ENCODE measurements at places on chromosomes 12 and 14. TPM values are rescaled to one million over a fixed set of nuclear protein-coding genes. Genes with fewer than 3 reads are reported as not detected.

Gene SPATA7
- total RNA-seq, result 12.6 TPM

Gene COX8C
- total RNA-seq, result not detected

Gene TMPRSS12
- total RNA-seq, result not detected

Gene SERPINA3
- total RNA-seq, result not detected

Gene SIX4
- 61.6 TPM for total RNA-seq

Gene SERPINA5
- not detected for total RNA-seq

Gene LRIG3
- total RNA-seq, result not detected

Gene PARPBP
- 13.7 TPM for total RNA-seq

Gene ZFHX2
- total RNA-seq, result 0.32 TPM

Gene MYH7
- not detected for total RNA-seq

Gene TAS2R7
- total RNA-seq, result not detected

DNA sequence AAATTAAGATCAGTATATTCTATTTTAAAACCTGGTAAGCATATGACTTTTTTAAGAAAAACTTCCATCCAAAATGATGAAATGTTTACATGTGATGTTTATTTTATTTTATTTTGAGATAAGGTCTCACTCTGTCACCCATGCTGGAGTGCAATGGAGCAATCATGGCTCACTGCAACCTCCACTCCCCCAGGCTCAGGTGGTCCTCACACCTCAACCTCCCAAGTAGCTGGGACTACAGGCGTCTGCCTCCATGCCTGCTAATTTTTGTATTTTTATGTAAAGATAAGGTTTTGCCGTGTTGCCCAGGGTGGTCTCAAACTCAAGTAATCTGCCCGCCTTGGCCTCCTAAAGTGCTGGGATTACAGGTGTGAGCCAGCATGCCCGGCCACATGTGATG is 141.8 kb downstream of the ZFP36L1 start:
- H3K27ac ChIP-seq, result no peak overlapping the region
- no peak overlapping the region for H3K4me3 ChIP-seq
- DNase-seq, result no peak
- no peaks in the 10 kb centered on the region for H3K36me3 ChIP-seq
- H3K27me3 ChIP-seq, result no peaks in the 10 kb centered on the region

DNA sequence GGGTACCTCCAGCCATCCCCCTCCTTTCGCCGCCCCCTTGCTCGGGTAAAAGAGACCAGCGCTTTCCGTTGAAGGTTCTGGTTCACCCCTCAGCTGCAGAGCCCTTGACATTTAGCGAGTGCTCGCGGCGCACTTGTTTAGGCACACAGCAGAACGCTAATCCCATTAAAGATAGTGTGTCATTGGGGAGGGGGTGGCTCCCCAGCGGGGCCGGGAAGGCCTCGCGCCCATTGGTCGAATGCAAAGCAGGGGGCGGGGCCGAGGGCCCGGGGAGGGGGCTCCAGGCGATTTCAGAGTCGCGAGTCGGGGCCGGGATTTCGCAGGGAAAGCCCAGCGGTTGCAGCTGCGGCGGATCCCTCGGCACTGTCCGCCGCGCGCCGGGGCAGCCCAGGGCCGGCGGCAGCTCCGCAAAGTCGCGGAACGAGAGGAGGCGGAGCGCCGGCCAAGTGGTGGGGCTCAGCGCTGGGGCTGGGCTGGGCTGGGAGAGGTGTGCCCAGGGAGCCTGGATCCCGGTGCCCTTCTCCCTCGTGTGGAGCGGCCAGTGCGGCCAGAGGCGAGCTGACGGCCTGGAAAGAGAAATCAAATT is 122.9 kb downstream of the TSPAN9 start:
- no peaks in the 10 kb centered on the region for H3K4me1 ChIP-seq
- DNase-seq, result no peak
- H3K27me3 ChIP-seq, result no peaks in the 10 kb centered on the region

DNA sequence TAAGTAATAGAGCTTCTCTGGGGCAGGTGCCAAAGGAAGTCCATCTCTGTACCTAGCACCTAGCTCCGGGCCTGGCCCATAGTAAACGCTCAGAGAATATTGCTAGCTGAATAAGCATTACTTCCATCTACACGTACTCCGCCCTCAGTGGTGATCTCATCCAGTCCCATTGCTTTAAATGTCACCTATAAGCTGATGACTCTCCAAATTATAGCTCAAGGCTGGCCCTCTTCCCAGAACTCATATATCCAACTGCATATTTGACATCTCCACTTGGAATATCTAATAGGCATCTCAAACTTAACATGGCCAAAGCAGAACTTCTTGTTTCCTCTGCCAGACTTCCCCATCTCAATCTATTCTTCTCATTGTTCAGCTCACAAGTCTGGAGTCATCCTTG is 6.9 kb upstream of the DYNLL1 start:
- H3K27ac ChIP-seq, result no peak overlapping the region
- no peaks in the 10 kb centered on the region for H3K36me3 ChIP-seq
- H3K27me3 ChIP-seq, result no peaks in the 10 kb centered on the region
- no peak for DNase-seq
- H3K4me3 ChIP-seq, result no peak overlapping the region

DNA sequence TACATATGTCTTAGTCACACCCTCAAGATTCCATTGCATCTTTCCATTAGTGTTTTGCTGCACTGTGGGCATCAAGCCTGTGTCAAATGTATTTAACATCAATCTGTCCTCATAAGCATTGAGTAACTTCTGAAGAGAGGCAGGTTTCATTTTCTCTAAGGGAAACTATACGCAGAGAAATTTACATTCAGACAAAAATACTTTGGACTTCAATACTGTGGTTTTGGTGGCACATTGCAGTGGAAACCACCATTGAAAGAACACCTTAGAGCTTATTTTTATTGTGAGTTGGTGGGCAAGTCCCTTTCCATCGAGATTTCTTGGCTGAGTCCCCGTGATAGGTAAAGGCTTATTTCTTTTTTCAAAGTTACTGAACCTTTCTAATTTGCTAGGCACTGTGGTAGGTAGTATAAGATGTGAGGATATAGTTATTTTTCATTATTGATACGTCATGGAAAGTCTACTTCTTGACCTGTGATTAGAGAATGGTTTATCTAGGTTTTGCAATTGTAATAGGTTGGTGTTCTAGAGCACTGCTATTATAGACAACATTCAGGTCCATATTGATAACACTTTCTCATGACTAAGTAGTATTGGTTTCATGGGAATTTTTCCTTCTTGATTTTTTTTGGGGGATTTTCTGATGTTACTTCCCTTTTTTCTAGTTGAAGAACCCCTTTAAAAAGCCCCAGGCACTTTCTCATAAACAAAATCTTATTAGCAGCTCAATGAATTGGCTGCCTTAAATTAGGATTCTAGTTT is 81.9 kb downstream of the CFAP54 start:
- H3K4me1 ChIP-seq, result no peaks in the 10 kb centered on the region
- H3K4me3 ChIP-seq, result no peak overlapping the region
- no peaks in the 10 kb centered on the region for H3K36me3 ChIP-seq
- DNase-seq, result no peak
- no peaks in the 10 kb centered on the region for H3K27me3 ChIP-seq

DNA sequence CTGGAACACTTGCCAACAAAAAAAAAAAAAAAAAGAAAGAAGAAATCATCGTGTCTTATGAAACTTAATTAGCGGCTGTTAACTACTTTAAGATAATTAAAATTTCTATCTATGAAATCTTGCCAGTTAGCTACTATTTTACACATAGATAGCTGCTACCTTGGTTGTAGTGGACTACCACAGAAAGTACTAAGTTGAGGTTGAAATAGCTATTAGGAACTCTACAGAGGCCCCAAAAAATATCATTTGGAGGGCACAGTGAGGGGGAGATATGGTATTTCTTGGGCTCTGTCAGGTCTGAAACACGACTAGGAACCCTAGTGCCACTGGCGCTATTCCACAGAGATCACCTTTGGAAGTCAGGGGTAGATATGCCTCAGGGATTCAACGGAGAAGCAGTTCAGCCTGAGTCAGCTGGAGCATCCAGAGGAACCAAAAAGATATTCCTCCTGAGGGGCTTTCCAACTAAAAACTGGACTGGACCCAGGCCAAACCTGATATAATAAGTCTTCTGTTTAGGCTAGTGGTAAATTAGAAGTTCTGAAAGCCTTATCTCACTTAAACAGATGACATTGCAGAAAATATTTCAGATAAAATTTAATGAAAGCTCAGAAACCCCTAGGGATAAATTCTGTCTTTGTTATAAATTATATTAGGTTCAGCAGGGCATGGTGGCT is 126.1 kb downstream of the EPS8 start:
- H3K4me3 ChIP-seq, result no peak overlapping the region
- no peak overlapping the region for H3K27ac ChIP-seq
- no peaks in the 10 kb centered on the region for H3K4me1 ChIP-seq
- no peaks in the 10 kb centered on the region for H3K36me3 ChIP-seq
- DNase-seq, result no peak

- H3K4me3 ChIP-seq, result no peak overlapping the region
- H3K27ac ChIP-seq, result no peak overlapping the region
- DNase-seq, result no peak
These were observed 192.7 kb downstream of the DPF3 start for GRCh38 chr14:72701237-72701565.

DNA sequence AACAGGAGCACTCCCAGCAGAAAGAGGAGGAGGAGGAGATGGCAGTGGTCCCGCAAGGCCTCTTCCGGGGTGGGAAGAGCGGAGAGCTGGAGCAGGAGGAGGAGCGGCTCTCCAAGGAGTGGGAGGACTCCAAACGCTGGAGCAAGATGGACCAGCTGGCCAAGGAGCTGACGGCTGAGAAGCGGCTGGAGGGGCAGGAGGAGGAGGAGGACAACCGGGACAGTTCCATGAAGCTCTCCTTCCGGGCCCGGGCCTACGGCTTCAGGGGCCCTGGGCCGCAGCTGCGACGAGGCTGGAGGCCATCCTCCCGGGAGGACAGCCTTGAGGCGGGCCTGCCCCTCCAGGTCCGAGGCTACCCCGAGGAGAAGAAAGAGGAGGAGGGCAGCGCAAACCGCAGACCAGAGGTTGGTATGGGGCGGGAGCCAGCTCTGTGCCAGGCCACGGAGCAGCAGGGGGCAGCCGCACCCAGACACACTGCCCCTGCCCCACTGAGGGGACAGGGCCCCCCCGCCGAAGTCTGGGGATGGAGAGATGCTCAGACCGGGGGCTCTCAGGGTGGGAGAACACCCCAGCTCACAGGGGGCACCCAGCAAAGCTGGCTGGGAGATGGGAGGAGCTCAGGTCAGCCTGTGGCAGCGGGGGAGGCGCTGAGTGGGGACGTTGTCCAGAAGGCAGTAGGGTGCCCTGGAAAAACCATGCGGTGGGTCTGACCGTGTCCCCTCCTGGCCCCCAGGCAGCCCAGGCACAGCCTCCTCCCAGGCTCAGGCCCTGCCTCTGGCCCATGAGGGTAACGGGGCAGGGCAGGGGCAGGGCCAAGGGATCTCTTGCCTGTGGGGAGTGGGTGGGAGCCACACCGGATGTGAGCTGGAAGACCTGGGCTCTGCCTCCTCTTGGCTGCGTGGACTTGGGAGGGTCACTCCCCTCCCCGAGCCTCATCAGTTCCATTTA is 9.8 kb downstream of the CHGA start:
- no peak overlapping the region for H3K4me3 ChIP-seq
- no peaks in the 10 kb centered on the region for H3K27me3 ChIP-seq

DNA sequence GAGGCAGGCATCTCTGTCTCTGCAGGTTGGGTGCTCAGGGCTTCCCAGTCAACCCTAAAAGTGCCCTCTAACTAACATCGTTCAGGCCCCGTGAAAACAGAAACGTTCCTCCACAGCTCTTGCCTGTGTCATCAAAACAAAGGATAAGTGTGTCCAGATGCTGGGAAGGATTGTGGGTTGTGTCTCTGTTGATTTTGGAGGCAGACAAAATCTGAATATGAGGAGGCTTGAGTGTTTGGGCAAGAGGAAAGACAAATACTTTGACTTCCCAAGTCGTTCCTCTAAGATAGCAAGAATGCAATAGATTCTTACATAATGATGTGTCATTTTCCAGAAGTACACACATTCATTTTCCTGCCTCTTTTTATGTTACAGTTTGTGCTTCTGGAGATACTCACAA is 52.9 kb downstream of the SERPINA3 start:
- no peaks in the 10 kb centered on the region for H3K4me1 ChIP-seq
- no peaks in the 10 kb centered on the region for H3K27me3 ChIP-seq
- no peak for DNase-seq
- H3K36me3 ChIP-seq, result no peaks in the 10 kb centered on the region
- no peak overlapping the region for H3K4me3 ChIP-seq

DNA sequence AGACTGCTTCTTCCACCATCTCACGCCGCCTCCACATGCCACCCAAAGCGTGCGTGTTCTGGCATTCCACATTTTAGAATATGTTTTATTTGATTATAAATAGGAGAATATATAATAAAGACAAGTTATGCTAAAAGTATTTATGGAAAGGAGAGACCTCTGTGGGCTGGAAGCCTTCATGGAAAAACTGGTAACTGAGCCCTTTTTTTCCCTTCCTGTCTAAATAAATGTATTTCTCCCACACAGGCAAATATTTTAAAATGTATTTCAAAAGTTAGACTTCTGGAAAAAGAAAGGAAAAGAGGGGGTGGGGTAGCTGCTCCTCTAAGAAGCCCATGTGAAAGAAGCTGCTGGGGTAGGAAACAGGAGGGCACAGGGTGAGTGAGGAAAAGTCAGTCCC is 16.1 kb upstream of the NR4A1 start:
- no peaks in the 10 kb centered on the region for H3K27me3 ChIP-seq
- no peak for DNase-seq
- H3K36me3 ChIP-seq, result no peaks in the 10 kb centered on the region
- H3K4me1 ChIP-seq, result peaks cover 32% of the 10 kb centered on the region

- DNase-seq, result no peak
- no peak overlapping the region for H3K27ac ChIP-seq
- no peaks in the 10 kb centered on the region for H3K27me3 ChIP-seq
- no peak overlapping the region for H3K4me3 ChIP-seq
- H3K4me1 ChIP-seq, result no peaks in the 10 kb centered on the region
These were observed 791.6 kb downstream of the DIO2 start for GRCh38 chr14:79419571-79420327.

- H3K4me1 ChIP-seq, result peaks cover 5% of the 10 kb centered on the region
- H3K27me3 ChIP-seq, result no peaks in the 10 kb centered on the region
- no peak for DNase-seq
- H3K27ac ChIP-seq, result no peak overlapping the region
- no peak overlapping the region for H3K4me3 ChIP-seq
- H3K36me3 ChIP-seq, result no peaks in the 10 kb centered on the region
These were observed 139.5 kb downstream of the CHST11 start for GRCh38 chr12:104596134-104596799.

- no peaks in the 10 kb centered on the region for H3K27me3 ChIP-seq
- H3K4me1 ChIP-seq, result peaks cover 60% of the 10 kb centered on the region
- peak overlapping the region; percentile 70 for H3K27ac ChIP-seq
These were observed 1.1 kb downstream of the INHBE start for GRCh38 chr12:57456145-57456700.

DNA sequence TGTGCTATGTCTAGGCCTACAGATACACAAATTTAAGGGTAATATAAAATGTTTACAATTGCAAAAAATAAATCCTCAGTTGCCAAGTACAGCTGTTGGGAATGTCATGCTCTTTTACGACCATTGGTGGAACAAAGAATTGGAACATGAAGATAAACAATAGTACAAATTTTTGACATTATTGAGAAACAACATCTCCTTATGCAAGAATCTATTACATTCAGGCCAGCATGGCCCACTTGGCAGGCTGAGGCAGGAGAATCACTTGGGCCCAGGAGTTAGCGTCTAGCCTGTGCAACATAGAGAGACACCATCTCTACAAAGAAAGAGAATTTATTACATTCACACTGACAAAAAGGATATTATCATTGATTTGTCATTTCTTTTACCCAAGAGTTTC is 135.9 kb upstream of the NTF3 start:
- H3K4me3 ChIP-seq, result no peak overlapping the region
- DNase-seq, result no peak
- H3K4me1 ChIP-seq, result no peaks in the 10 kb centered on the region
- H3K27ac ChIP-seq, result no peak overlapping the region
- no peaks in the 10 kb centered on the region for H3K27me3 ChIP-seq

Data from Karpas-422 (cell line).